ENCODE measurements at places on chromosomes 4 and X.

GRCh38 chr4:158155656-158156356 lies 17.0 kb downstream of the GASK1B start:
- DNase-seq, result no peak

GRCh38 chr4:7173841-7174449 lies 18.4 kb upstream of the SORCS2 start:
- no peak for DNase-seq

DNA sequence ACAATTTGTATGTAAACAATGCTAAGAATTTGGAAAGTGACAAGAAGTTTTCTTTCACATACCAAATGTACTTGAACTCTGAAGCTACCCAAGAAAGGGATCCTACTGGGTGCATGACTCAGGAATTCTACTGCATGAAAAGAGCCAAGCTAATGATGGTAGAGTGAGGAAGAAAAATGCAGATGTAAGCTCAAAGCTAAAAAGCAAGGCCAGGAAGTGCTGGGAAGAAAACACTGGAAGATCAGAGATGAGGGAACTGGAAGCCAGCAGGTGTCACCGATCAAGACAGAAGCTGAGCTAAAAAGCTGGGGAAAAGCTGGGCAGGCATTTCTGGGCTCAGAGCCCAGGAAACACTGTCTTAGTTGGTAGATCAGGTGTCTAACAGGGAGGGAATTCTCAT lies 449.1 kb downstream of the NKX6-1 start:
- no peak for DNase-seq

GRCh38 chr4:74654230-74654681 lies 140.1 kb downstream of the BTC start:
- no peak for DNase-seq

- DNase-seq, result peak; percentile 22
Measured at GRCh38 chrX:154373340-154374306, 811 bp downstream of the FLNA start.

DNA sequence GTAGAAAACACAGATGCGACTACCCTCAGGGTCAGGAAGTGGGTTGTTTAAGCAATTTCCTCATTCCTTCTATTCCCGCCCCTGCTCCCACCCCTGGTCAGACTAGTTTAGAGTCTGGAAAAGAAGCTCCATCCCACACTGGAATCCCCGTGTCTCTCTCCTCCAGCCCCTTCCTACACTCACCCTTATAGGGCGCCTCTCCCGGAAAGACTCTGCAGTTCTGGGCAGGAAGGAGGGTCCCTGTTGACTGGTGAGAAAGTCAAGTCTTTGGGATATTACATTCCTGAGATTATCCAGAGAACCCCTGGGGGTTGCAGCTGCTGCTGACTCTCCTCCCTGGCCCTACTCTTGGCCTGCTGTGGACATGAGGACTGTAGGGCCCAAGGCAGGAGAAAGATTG lies 11.9 kb downstream of the STARD8 start:
- no peak for DNase-seq

- no peak for DNase-seq
Measured at GRCh38 chr4:11876104-11876503, 447.4 kb upstream of the HS3ST1 start.

- no peak for DNase-seq
Measured at GRCh38 chr4:110753466-110753865, 130.6 kb upstream of the PITX2 start.

DNA sequence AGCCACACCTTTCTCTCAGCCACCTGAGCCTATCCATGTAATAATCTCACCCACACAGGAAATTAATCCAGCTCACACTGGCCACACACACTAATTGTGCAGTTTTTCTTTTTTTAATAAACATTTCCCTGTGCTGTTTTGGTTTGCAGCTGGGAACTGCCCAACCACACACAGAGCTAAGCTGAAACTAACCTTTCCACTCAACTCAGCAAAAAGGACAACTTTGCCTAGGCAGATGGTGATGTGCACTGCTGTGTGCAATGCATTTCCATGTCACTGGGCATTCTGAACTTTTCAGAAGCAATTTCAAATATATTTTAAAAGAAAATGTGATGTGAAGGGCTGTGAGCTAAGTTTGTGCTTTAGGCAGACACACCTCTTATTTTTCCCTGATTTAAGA lies 70.0 kb upstream of the TLL1 start:
- no peak for DNase-seq

DNA sequence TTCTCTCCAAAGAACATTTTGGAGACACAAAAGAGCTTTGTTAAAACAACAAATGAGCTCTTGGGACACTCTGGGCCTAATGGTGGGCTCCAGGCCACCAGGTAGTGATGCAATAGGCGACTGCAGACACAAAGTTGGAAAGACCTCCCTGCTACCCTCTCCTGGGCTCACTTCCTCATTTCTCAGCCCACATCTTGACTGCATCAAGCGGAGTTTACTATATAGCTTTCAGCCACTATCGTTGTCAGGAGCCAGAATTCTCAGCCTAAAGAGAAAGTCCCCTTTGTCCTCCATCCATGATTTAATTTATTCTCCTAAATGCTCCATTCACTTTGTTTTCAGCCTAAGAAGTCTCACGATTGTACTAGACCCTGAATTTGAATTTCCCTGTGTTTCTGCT lies 114.9 kb downstream of the EFHC2 start:
- peak; percentile 27 for DNase-seq

- DNase-seq, result no peak
Measured at GRCh38 chrX:113954297-113954696, 629.6 kb upstream of the HTR2C start.

DNA sequence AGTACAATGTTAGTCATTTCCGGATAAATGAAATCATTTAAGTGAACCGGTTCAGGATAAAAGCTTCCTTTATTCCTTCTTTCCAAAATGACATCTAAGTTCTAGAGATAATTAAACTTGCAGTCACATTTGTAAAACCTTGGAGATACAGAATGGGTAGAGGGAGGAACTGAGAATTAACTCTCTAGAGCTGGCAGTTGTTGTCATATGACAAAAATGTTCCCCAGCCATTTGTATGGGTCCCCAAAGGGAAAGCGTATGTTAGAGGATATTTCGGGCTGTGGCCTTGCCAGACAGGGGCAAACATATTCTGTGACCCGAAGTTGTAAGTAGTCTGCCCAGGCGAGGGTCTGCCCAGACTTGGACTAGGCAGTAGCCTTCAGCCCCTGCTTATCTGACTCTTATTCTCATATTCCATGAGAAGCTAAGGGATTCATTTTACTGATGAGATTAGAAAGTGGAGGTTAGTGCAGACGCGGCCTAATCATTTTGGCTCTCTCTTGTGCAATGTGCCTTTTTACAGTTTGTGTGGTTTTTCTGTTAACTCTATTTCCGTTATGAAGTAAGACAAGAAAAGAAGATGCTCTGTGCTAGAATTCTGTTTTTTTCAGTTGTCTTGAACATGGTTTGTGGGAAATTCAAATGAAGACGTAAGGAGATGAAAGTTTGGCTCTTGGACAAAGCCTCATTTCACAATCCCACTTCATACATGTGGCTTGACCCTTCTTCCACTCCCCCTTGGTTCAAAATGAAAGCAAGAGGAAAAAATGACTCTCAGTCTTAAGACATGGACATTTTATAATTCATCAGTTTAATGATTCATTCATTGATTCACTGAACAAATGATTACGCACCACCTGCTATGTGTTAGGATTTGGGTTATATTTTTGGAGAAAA lies 2394.2 kb upstream of the AGA start:
- DNase-seq, result no peak

DNA sequence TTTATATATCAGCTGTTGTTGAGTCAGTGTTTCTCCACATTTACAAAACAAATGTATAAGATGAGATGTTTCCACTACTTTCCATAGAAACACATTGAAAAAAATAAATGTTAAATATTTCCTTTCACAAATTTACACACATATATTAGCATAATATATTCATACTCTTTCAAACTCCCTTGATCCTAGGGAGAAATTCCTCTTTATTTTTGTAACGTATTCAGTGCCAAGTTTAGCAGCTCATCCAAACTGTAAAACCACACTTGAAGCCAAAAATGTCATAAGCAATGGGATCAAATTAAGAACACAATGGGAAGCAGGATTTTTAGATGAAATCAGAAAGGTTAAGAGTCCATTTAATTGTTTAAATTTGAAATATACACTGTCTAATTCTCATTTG lies 381.1 kb upstream of the MAD2L1 start:
- no peak for DNase-seq
